Stromal cell of bone marrow (primary cell): ENCODE measurements at places on chromosomes 3 and 15.

DNA sequence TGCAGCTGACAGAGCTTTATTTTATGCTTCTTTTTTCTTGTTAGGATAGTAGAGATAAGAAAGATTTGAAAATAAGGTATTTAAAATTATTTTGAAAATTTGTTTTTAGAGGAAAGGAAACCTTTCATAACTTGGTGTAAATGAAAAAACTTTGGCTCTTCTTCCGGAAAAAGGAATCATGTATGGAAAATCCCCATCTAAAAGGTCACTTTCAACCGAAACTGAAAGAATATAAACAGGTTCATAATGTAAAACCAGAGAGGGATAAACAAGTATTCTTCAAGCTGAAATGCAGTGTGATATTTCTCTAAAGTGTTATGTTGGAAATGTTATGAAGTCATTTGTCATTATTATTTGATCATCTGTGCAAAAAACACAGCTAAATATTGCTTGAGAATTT is 246.8 kb downstream of the NFKBIZ start:
- no peak for DNase-seq

DNA sequence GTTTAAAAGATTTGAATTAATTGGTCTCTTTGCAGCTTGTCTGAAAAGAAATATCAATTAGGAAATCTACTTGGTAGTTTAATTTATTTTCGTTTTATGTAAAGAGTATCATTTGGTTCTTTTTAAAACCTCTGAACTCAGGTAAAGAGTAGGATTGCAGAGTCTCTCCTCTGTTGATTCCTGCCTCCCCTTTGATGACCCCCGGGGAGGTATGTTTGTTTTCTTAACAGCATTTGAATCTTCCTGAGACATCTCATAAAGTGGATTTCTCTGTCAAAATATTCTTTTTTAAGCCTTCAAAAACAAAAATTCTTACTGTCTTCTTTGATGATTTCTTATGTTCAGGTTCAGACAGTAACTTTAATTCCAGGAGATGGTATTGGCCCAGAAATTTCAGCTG is 8.0 kb downstream of the IDH3A start:
- no peak for DNase-seq

DNA sequence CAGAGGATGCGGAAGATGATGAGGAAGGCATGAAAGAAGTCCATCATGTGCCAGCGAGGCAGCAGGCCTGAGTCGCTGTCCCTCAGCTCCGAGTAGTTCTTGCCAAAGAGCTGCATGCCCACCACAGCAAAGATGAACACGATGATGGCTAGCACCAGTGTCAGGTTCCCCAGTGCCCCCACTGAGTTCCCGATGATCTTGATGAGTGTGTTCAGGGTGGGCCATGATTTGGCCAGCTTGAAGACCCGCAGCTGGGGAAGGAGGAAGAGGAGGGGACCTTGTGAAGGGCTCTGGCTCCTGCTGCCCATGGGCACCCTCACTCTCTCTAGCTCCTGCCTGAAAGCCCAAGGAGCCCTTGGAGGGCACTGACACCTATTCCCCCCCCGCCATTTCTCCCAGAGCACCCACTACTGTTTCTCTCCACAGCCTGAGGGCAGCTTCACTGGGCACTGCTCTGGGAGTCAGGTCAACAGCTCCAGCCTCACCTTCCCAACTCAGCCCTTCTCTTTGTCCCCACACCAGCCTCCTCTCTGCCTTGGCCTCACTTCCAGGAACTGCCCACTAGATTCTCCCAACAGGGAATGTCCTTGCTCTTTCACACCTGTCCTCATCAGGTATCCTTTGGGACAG is 63.6 kb downstream of the SCN5A start:
- DNase-seq: no peak

GRCh38 chr3:60497902-60498301 is 753.4 kb downstream of the FHIT start:
- no peak for DNase-seq

- DNase-seq: peak; percentile 81
Observed at GRCh38 chr15:89090791-89091626, 2.8 kb downstream of the ABHD2 start.

DNA sequence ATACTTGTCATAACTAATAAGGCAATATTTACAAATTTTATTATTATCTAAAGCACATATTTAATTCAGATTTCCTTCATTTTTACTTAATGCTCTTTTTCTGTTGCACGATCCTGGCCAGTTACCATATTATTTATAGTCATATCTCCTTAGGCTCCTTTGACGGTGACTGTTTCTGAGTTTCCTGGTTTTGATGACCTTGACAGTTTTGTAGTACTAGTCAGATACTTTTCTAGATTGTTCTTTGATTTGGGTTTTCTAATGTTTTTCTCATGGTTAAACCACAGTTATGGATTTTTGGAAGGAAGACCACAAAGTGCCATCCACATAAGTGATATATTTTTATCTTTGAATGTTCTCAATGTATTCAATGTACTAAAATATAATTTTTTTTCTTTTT is 171.0 kb upstream of the NANOGP8 start:
- DNase-seq: no peak

DNA sequence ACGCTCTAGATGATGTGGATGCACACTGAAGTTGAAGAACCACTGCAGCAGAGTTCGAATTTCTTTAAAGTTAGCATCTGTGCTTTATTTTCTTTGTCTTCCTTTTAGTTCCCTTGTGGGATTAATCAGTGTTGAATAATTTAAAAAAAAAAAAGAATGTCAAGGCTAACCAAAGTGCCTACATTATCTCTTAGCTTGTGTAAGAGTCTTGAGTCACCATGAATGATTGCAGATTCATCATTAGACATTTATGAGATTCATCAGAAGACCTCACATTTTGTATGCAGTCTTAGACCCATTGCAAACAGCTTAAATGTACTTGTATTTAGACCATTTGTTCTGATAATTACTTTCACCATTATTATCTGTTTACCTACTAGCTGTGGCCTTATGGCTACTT is 182.2 kb downstream of the FNDC3B start:
- peak; percentile 59 for DNase-seq

DNA sequence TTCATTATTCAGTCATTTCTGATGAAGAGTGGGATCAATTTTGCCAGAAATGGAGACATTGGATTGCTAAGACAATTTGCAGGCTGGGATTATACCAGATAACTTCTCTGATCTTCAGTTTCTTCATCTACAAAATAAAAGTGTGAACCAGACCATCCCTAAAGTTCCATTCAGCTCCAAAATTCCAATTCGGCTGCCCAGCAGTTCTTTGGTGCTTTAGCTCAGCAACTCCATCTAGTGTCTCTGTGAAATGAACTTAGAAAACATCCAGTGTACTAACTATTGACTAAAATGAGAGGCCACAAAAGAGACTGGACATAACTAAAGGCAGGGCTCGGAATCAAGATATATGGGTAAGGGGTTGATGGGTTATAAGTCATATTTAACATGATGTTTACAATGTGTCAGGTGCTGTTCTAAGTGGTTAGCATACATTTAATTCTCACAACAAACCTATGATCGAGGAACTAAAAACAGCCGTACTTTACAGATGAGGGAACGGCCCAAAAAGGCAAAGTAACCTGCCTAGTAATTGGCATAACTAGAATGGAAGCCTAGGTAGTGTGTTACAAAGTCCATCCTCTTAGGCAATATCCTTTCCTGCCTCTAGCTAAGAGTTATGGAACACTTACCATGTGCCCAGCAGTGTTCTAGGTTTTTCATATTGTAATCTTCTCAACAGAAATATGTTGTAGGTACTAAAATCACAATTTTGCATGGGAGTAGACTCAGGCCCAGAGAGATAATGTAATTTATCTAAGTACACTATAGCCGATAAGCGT is 17.0 kb downstream of the THAP10 start:
- DNase-seq: no peak
